Left ventricle myocardium superior (tissue), 1 donor: ENCODE measurements at places on chromosomes 12 and 14.

GRCh38 chr14:35631071-35631805 is 97.3 kb downstream of the INSM2 start:
- DNase-seq: no peak

GRCh38 chr14:21326972-21327371 is 47.1 kb downstream of the RPGRIP1 start:
- DNase-seq: no peak

DNA sequence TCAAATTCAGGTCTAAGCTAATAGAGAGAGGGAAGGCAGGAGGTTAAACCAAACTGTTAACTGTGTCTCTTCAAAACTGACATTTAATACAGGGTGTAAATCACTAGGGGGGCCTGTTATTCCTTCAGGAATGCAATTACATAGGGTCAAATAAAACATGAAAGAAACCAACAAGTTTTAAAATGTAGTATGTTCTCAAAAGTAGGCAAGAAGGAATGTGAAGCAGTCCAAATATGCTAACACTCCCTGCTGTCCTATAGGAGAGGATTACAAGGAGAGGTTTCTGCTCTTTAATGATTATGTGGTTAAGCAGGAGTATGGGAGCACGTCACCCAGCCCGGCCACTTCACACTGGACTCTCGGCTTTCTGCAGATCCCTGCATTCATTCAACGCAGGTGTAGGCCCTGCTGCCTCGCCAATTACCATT is 42.5 kb upstream of the BMP4 start:
- DNase-seq: no peak

- DNase-seq: no peak
Observed at GRCh38 chr12:63079791-63080502, 71.1 kb downstream of the AVPR1A start.

GRCh38 chr12:107311682-107312081 is 218.3 kb upstream of the CRY1 start:
- no peak for DNase-seq

DNA sequence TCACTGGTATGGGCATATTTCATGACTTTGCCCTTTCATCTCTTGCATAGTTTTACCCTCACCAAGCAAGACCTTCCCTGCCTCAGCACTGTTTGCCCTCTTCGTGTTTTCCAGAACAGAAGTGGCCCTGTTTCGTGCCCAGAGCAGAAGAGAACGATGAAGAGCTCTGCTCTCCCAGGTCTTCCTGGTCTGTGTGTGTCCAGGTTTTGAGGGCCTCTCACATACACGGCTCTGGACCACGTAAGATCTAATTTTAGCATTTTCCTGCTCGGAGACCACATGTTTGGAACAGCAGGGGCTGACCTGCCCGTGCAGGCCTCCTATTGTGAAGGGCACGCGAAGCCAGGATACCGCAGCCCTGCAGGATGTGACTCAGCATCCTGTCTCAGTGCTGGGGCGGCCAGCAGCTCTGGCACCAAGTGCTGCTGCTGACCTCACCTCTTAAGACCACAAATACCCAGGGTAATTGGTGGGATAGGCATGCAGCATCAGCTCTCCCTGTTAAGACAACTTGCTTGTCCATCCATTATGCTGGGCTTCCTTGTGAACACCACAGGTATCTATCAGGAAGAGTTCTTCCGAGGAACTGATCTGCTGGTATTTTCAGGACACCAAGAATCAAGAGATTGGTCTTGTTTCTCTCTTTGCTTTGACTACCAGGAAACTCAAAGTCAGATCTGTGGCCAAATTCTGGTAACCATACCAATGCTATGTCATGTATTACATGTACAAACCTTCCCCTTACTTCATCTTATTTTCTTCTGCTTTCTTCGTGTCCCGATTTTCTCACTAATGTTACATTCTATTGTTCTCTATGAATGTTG is 19.0 kb downstream of the SSH1 start:
- peak; percentile 91 for DNase-seq

- no peak for DNase-seq
Observed at GRCh38 chr14:63027719-63028118, 17.5 kb downstream of the KCNH5 start.

GRCh38 chr12:39032448-39032847 is 127.1 kb upstream of the CPNE8 start:
- no peak for DNase-seq

GRCh38 chr12:68786929-68787328 is 21.0 kb upstream of the MDM2 start:
- no peak for DNase-seq

GRCh38 chr14:81133400-81133799 is 87.4 kb downstream of the GTF2A1 start:
- no peak for DNase-seq

- no peak for DNase-seq
Observed at GRCh38 chr12:104304261-104305009, 896 bp downstream of the EID3 start.

GRCh38 chr12:110744601-110745264 is 2.0 kb upstream of the PPP1CC start:
- no peak for DNase-seq

- DNase-seq: no peak
Observed at GRCh38 chr14:94405486-94405885, 17.1 kb upstream of the SERPINA1 start.

- DNase-seq: no peak
Observed at GRCh38 chr12:32413412-32413811, 14.1 kb downstream of the FGD4 start.

DNA sequence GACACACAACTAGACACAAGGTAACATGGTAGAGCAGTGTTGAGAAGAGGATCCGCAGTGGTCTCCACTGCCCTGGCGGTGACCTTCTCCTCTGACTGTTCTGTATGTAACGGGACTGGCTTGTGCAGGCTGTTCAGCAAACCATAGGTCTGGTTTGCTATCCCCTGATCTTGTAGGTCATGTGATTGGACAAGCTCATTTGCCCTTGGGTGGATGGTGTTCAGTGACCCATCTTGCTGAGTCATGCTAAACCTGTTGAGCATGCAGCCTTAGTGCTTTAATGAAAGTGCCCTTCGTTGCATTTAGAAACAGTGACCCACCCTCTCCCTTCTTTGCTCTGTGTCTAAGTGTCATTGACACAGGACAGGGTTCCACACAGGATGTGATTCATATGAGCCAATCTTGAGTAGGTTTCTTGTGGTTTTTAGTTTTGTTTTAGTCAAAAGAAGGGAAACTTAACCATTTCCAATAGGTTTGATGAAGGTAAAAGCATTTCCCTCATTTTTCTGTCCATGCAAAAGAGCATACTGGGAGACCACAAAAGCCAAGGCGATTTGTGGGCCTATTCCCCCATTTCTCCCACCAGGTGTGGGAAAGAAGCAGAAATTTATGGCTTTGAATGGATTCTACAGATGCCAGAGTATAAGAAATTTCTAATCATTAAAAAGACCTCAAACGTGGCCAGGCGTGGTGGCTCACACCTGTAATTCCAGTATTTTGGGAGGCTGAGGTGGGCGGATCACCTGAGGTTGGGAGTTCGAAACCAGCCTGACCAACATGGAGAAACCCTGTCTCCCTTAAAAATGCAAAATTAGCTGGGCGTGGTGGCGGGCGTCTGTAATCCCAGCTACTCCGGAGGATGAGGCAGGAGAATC is 32.6 kb upstream of the HIF1A start:
- DNase-seq: no peak

DNA sequence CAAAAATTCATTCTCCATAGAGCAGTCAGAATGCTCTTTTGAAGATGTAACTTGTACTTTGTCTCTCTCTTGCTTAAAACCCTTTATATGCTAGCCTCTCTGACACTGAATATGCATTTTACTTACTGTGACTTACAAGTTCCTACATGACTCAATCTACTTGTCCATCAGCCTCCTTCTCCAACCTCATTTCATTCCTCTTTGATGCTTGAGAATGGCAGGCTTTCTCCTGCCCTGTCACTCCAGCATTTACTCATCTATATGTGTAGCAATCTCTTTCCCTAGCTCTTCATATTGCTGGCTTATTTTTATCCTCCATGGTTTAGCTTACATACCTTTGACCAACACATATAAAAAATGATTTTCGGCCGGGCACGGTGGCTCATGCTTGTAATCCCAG is 561.9 kb downstream of the CCER1 start:
- no peak for DNase-seq

GRCh38 chr12:6177642-6178358 is 22.4 kb upstream of the CD9 start:
- DNase-seq: no peak

DNA sequence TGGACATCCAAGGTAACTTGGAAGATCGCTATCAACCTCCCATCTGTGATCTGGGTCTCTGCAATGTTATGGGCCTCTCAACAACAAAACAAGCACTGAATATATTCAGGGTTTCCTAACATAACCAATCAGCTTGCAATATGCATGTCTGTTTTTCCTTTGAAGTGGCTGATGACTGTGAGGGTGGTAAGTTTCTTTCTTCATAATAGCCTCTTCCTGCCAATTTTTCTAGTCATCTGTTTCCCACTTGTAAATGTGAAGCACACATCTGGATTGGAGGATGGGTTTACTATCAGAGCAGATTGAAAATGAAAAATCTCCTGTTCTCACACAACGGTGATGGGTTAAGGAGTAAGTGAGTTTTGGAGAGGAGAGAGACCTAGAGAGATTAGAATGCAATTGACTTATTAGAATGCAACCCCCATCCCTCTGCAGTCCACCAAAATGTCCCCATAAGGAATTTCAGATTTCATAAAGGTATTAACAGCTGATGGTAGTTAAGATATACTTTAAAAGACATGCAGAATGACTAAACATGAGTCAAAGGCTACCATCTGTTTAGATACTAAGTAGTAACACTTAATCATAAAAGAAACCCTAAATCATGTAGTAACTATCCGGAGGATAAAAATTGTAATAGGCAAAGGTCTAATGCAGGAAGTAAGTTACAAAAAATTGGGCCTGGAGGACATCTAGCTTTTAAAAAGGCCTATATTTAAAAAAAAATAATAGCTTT is 58.4 kb upstream of the SAV1 start:
- no peak for DNase-seq

GRCh38 chr14:23481362-23481970 is 12.0 kb downstream of the NGDN start:
- DNase-seq: no peak

GRCh38 chr12:88558340-88558867 is 21.9 kb downstream of the KITLG start:
- no peak for DNase-seq

DNA sequence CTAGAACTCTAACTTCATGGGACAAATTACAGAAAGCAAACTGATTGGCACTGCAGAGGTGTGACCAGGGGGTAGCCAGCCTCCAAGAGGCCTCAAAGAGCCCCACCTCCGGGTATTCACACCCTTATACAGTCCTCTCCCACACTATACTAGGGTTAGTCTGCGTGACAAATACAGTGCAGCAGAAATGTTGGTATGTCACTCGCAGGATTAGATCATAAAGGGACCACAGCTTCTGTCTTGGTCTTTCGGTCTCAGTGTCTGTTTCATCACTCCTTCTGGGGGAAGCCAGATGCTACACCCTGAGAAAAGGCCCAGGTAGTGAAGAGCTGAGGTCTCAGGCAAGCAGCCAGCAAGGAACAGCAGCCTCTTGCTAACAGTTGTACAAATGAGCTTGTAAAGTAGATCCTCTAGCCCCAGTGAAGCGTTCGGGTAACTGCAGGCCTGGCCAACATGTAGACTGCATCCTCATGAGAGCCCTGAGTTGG is 68.9 kb upstream of the SAV1 start:
- DNase-seq: no peak

DNA sequence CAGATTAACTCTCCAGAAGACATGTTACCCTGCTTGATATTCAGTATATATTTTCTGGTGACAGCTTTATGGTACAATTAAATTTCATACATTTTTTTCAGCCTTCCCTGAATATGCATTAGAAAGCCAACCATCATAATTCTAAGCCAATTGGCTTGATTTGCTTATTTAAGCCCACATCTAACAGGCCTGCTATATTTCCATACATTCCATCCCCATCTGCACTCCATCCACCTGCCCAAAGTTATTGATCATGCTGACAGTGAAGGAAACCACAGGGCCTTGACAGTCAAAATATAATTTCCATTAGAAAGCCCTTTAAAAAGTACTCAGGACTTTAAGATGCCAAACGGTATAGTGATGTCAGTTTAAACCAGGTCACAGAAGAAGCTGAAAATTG is 164.3 kb downstream of the GXYLT1 start:
- no peak for DNase-seq

DNA sequence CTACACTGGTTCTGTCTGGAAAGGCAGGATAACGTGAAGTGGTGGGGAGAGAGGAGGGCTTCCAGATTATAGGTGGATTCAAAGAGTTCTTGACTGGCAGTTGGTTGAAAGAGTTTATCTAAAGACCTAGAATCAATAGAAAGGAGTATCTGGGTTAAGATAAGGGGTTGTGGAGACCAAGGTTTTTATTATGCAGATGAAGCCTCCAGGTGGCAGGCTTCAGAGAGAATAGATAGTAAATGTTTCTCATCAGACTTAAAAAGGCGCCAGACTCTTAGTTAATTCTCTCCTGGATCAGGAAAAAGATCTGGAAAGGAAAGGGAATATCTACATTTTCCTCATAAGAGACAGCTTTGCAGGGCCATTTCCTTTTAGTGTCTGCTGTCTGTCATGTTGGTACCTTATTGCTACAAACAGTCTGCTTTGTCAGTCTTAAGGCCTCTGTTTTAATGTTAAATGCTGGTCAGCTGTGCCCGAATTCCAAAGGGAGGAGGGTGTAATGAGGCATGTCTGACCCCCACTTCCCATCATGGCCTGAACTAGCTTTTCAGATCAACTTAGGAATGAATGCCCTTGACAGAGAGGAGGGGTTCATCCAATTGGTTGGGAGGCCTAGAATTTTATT is 401.3 kb downstream of the FUT8 start:
- DNase-seq: no peak

DNA sequence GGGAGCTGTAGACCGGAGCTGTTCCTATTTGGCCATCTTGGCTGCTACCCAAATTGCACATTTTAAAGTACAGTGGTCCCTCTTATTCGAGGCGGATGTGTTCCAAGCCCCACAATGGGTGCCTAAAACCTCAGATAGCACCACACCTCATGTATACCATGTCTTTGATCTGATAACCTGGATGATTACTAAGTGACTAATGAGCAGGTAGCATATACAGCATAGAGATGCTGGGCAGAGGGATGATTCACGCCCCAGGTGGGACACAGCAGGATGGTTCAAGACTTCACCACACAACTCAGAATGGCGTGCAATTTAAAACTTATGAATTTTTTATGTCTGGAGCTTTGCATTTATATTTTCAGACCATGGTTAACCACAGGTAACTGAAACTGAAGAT is 255.0 kb downstream of the AKAP6 start:
- no peak for DNase-seq

DNA sequence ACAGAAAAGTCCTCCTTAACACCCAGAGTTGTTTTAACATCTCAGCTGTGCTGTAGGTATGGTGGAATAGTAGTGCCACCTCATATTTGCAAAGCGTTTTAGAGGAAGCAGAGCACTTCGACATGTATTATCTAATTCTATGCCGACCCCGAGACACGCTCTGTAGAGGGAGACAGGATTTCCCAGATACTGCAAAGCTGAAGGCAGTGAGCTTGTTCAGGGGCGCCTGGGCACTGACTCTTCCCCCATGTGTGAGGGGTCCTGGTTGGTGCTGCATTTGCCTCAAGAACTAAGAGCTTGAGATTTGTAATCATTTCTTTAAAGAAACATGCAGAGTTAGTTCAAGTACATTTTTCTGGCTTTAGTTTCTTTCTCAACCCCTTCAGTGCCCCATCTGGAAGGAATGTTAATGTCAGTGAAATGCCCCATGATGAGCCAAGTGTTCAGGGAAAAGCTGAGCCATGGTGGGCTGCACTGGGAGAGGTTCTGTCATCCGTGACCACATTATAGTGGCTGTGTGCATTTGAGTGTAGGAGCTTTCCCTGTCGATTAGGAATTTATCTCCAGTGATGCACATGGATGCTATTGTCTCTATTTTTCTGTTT is 66.3 kb downstream of the MBIP start:
- DNase-seq: no peak

- DNase-seq: no peak
Observed at GRCh38 chr14:58707949-58708348, 70.2 kb downstream of the DACT1 start.
